ENCODE measurements at places on chromosomes 1 and 21. TPM values are rescaled to one million over a fixed set of nuclear protein-coding genes. Genes with fewer than 3 reads are reported as not detected.

Gene ANGEL2
- 49.7 TPM for total RNA-seq

Gene DESI2
- total RNA-seq: 11.7 TPM

Gene THEM4
- total RNA-seq: 24.5 TPM

Gene TINAGL1
- 11.8 TPM for total RNA-seq

Gene SHE
- 3.8 TPM for total RNA-seq

Gene GPA33
- not detected for total RNA-seq

Gene PTGER3
- 2.4 TPM for total RNA-seq

Gene SLC37A1
- total RNA-seq: 16.4 TPM

Gene BCAN
- total RNA-seq: 112 TPM

Gene GNAT2
- total RNA-seq: not detected

Gene KLHDC9
- 26.9 TPM for total RNA-seq

Gene CTTNBP2NL
- total RNA-seq: 33.7 TPM

Gene RBBP5
- total RNA-seq: 20.1 TPM

Gene IVL
- total RNA-seq: not detected

Gene A3GALT2
- total RNA-seq: not detected

Gene LINGO4
- total RNA-seq: not detected

Gene TAF5L
- 14.8 TPM for total RNA-seq

Gene CDC73
- total RNA-seq: 58.6 TPM

Gene TENT5C
- total RNA-seq: 1.3 TPM

Gene RNF223
- not detected for total RNA-seq

Gene FAF1
- 88.1 TPM for total RNA-seq

Gene ZBTB8A
- 5.0 TPM for total RNA-seq

Gene GFI1
- not detected for total RNA-seq

Gene F13B
- total RNA-seq: not detected

Gene SPRR1A
- not detected for total RNA-seq

Gene CFHR2
- not detected for total RNA-seq

Gene ROR1
- total RNA-seq: 2.5 TPM

Gene RASSF5
- 21.1 TPM for total RNA-seq

Gene SPATA46
- not detected for total RNA-seq

Gene SIKE1
- 26.5 TPM for total RNA-seq

Gene HAPLN2
- 172 TPM for total RNA-seq

Gene OLFML2B
- 6.3 TPM for total RNA-seq

Gene PTCH2
- 7.6 TPM for total RNA-seq

Gene AVPR1B
- total RNA-seq: 0.35 TPM

Gene LAMB3
- 3.0 TPM for total RNA-seq

Gene GPR61
- total RNA-seq: 29.1 TPM

Gene RAP1GAP
- total RNA-seq: 194 TPM

Gene OR2G6
- not detected for total RNA-seq

Gene SPATA1
- 1.9 TPM for total RNA-seq

Gene CSMD2
- total RNA-seq: 24.1 TPM

Gene ARID1A
- total RNA-seq: 93.4 TPM

Gene CACNA1S
- total RNA-seq: 0.38 TPM

Measured in dorsolateral prefrontal cortex (tissue), 122 donors.